ENCODE measurements at places on chromosomes 16 and 17. TPM values are rescaled to one million over a fixed set of nuclear protein-coding genes. Genes with fewer than 3 reads are reported as not detected.

DNA sequence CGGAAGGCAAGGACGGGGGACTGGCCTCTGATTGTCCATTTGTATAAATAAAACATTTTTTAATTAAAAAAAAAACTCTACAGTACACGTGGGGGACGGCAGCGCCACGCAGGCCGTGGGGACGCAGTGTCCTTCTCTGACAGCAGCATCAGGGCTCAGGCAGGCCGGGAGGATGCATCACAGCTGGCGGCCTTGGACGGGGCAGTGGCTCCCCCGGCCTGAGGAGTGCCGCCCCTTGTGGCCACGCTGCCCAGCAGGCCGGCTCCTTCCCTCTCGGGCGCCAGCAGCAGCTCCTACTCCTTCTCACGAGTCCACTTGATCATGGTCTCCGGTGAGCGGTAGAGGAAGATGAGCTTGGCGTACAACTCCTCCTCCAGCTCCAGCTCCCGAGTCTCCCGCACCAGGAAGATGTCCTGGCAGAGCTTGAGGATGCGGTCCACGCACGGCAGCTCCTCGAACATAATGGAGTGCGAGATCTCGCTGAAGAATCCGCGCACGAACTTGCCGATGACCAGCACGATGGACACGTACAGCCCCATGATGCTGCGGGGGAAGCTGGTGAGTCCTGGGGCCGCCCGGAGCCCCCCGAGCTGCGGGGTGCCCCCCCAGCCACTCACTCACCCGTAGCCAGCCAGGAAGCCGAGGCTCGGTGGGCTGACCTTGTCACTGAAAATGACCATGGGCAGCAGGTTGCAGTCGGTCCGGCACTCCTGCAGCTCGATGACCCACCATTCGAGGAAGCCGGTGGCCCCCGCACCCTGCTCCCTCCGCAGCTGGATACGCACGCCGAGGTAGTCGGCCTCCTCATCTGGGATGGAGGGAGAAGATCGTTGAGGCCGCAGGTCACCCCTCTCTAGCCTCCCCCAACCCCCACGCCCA is 9.2 kb downstream of the CTU2 start:
- DNase-seq, result no peak

DNA sequence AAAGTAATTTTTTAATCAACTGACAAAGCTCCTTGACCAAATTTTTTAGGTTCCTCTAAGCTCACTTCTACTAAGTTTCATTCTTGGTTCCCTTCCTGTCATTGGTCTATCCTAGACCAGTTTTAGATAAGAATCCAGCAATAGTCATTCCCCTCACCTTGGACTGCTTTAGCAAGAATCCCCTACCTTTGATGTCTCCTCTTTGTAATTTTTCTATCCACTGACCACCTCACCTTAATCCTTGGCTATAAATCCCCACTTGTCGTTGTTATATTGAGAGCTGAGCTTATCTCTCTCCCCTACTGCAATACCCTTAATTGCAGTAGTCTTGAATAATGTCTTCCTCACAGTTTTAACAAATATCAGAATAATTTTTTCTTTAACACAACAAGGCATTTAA is 107.2 kb downstream of the USP32 start:
- no peak for DNase-seq

DNA sequence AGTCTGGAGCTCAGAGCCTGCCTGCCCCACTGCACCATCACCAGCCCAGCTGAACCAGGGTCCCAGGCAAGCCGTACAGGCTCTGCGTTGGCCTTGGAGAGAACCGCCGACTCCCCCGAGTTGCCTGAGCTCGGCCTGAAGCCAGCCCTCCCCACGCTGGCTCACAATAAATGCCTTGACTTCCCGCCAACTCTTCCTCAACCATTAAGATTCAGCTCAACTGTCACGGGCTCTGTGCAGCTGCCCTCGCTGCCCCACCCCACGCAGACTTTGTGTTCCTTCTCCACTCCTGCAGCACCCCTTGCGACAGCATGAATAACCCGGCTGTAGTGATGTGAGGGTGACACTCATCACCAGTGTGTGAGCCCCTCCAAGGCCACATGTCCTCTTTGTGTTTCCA is 4.8 kb upstream of the QPRT start:
- peak; percentile 66 for DNase-seq

- DNase-seq, result no peak
These were observed 60.0 kb downstream of the HS3ST3B1 start for GRCh38 chr17:14360856-14361255.

GRCh38 chr16:12097523-12098428 is 121.2 kb downstream of the SNX29 start:
- peak; percentile 36 for DNase-seq

GRCh38 chr16:65958086-65958485 is 408.4 kb upstream of the CDH5 start:
- no peak for DNase-seq

GRCh38 chr17:31433091-31433790 is 41.8 kb downstream of the RAB11FIP4 start:
- no peak for DNase-seq

DNA sequence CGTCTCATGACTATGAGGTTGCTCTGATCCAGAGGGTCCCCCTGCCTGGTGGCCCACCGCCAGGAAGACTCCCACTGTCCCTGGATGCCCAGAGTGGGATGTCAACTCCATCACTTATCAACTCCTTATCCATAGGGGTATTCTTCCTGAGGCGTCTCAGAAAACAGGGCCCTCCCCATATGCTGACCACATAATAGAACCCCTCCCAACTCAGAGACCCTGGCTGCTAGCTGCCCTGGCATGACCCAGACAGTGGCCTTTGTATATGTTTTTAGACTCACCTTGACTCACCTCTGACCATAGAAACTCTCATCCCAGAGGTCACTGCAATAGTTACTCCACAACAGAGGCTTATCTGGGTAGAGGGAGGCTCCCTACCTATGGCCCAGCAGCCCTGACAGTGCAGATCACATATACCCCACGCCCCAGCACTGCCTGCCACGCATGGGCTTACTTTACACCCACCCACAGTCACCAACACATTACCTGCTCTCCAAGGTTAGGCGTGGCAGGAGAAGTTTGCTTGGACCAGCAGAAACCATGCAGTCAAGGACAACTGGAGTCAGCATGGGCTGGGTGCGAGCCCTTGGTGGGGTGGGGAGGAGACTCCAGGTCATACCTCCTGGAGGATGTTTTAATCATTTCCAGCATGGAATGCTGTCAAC is 2.3 kb upstream of the G6PC1 start:
- DNase-seq, result no peak

GRCh38 chr17:82776454-82776853 is 24.6 kb downstream of the TBCD start:
- DNase-seq, result no peak

- no peak for DNase-seq
These were observed 1.2 kb downstream of the GID4 start for GRCh38 chr17:18040261-18040858.

- DNase-seq, result peak; percentile 2
These were observed 349.6 kb downstream of the KIF2B start for GRCh38 chr17:54172096-54172984.

GRCh38 chr16:81445143-81445961 is 744 bp downstream of the CMIP start:
- peak; percentile 37 for DNase-seq

GRCh38 chr17:61394630-61395408 is 4.8 kb upstream of the TBX2 start:
- no peak for DNase-seq

- peak; percentile 88 for DNase-seq
These were observed 636 bp upstream of the GABARAP start for GRCh38 chr17:7242717-7243452.

GRCh38 chr17:43694081-43694870 is 32.6 kb upstream of the MEOX1 start:
- DNase-seq, result peak; percentile 48

GRCh38 chr16:88866151-88866920 is at the start of gene PABPN1L:
Gene PABPN1L, minus strand, starts transcription at chr16:88866660. Its CDS starts 54 bp downstream, at chr16:88866606.
- DNase-seq, result no peak

- no peak for DNase-seq
These were observed 110.0 kb upstream of the CIBAR2 start for GRCh38 chr16:85222155-85222863.

- no peak for DNase-seq
These were observed 8.6 kb downstream of the KRT10 start for GRCh38 chr17:40813804-40814203.

- no peak for DNase-seq
These were observed 78.4 kb downstream of the MPRIP start for GRCh38 chr17:17120701-17121100.

GRCh38 chr16:2977440-2977839 is 2.8 kb downstream of the PKMYT1 start:
- no peak for DNase-seq

DNA sequence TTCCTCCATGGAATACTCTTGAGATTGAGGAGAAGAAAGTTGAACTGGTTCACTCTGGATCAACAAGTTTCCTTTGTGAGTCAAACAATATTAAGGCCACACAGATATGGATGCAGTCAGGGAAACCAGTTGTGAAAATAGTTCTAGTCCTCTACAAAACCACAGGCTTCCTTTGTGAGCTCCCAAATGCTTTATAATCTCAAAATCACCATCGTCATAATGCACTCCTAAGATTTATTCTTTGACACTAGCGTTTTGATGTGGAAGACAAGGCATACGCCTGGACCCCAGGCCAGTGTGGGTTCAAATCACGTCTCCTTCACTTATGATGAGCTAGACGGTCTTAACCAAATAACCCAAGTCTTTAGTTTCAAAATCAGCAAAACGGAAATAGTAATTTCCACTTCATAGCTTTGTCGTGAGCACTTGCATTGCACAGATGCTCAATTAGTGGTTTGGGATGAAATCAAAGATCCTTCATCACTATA is 142.6 kb downstream of the STX8 start:
- no peak for DNase-seq

DNA sequence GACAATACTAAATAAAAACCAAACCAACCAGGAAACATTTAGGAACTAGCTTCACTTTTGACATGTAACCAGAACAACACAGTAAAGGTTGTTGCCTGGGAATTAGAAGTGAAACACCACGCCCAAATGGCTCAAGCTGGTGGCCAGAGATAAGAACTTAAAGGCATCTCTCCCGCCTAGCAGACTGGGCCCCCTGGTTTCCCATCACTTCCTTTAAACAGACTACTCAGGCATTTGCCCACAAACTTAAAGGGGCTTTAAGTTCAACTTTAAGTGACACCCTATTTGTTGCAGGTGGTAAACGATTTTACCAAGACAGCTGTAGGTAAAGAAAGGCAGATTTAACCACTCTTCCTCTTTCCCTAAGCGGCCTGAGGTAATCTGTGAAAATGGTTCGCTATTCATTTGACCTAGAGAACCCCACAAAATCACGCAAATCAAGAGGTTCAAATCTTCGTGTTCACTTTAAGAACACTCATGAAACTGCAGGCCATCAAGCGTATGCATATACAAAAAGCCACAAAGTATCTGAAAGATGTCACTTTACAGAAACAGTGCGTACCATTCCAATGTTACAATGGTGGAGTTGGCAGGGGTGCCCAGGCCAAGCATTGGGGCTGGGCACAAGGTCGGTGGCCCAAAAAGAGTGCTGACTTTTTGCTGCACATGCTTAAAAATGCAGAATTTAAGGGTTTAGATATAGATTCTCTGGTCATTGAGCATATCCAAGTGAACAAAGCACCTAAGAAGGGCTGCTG is 40.8 kb upstream of the BPTF start:
- no peak for DNase-seq

- no peak for DNase-seq
These were observed 17.3 kb upstream of the RBL2 start for GRCh38 chr16:53417011-53417410.

DNA sequence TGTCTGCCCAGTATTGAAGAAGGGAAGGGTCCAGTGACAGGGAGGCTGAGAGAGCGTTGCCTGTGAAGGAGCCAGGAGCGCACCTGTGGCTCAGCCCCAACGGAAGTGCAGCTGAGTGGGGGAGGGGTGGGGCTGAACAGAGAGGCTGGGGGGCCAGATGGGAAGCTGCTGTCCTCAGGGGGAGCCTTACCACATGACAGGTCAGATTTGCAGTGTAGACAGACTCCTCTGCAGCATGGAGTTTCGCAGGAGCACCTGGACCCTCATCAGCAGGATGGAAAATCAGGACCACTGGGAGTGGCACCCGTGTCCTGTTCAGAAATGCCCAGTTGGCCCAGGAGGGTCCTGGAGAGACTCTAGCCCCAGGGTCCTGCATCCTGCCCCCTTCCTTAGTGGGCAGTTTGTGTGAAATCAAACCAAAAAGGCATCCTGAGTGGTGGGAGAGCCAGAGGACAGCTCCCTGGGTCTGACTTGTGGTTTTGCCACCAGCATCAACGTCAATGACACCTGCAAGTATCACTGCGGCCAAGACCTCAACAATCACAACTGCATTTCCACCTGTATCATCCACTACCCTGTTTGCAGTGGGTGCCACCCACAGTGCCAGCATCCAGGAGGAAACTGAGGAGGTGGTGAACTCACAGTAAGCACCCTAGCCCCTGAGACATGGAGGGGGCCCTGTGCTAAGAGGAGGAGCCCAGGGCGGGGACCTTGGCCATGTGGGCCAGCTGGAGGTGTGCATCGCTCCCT is 7.8 kb downstream of the CD300A start:
- no peak for DNase-seq

CHST5 gene
- 0.16 TPM for total RNA-seq

TGFB1I1 gene
- 3.7 TPM for total RNA-seq

GCGR gene
- total RNA-seq, result not detected

SOST gene
- not detected for total RNA-seq

LITAFD gene
- not detected for total RNA-seq

TMIGD1 gene
- total RNA-seq, result not detected

ADAM11 gene
- 19.0 TPM for total RNA-seq

CCDC200 gene
- total RNA-seq, result not detected

CCL23 gene
- not detected for total RNA-seq

FBXL16 gene
- total RNA-seq, result 3.7 TPM

RCVRN gene
- total RNA-seq, result 0.16 TPM

Data from occipital lobe (tissue), 3 donors.